ENCODE measurements at places on chromosomes 6 and 20. TPM values are rescaled to one million over a fixed set of nuclear protein-coding genes. Genes with fewer than 3 reads are reported as not detected.
A peak's percentile ranks its signal among the peaks of the same experiment; 100 is the strongest.

DNA sequence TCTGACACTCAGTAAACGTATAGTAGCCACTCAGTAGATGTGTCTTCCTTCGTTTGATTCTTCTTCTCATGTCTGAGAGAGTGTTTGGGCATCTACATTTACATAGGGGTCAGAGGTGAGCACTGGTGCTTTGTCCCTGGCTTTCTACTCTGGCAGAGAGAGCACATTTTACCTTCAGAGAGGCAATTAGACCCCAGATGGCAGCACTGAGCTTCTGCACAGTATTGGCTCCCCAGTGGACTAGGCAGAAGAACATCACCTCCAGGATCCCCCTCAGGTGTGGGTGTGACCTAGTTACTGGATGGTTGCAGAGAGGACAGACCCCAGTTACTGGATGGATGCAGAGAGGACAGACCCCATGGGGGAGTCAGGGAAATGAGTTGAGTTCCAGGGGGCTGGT, 327.2 kb downstream of the DHX35 start:
- H3K4me3 ChIP-seq = no peak overlapping the region
- H3K4me1 ChIP-seq = peaks cover 4% of the 10 kb centered on the region
- H3K27ac ChIP-seq = no peak overlapping the region

GRCh38 chr6:41072836-41073202, at the start of gene NFYA:
Gene NFYA (plus strand): TSS chr6:41072974. CDS start chr6:41079090, 6,116 bp downstream.
- no peak for DNase-seq
- peak within 1 kb of the TSS; percentile 98 for H3K27ac ChIP-seq
- no peaks in the 10 kb centered on the region for H3K27me3 ChIP-seq
- peak within 1 kb of the TSS; percentile 94 for H3K4me3 ChIP-seq
- peaks cover 23% of the 10 kb centered on the region for H3K4me1 ChIP-seq

DNA sequence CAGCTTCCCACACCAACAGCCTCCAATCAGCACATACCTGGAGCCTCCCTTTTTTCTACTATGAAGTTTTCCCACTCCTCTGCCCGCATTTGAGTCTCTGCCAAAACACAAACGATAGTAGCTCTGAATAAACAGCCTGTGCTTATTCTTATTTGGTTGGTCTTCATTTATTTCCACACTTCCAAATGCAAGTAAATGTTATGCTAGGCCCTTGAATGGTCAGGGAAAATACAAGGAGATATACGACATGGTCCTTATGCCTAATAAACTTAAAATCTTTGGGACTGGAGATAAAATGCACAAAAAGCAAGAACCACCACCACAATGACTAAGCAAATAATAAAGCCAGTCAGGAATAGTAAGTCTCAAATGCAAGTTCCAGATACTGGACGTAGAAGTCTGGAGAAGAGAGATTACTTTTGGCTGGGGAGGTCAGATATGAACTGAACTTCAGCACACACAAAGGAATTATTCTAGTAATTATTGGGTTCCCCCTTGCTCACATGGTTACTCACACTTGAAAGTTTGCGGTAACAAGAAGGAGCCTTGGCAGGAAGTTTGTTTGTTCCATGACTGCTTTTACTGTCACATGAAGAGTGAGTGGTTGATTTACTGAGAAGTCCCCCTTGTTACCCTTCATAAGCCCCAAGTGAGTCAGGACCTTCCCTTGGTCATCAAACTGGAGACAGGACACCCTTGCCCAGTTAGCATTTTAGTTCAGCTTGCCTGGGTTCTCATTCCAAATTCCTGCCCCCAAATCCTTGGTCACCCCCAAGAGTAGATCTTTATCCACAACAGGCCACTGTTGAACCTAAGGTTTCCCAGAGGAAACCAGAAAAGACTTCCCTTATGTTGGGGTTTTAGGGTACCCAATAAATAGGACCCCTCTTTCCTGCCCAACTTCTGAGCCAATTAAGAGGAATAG, 511.2 kb upstream of the JARID2 start:
- H3K36me3 ChIP-seq = peaks cover 28% of the 10 kb centered on the region
- H3K4me1 ChIP-seq = peaks cover 76% of the 10 kb centered on the region
- H3K27ac ChIP-seq = peak overlapping the region; percentile 94
- DNase-seq = peak; percentile 79
- no peaks in the 10 kb centered on the region for H3K27me3 ChIP-seq

DNA sequence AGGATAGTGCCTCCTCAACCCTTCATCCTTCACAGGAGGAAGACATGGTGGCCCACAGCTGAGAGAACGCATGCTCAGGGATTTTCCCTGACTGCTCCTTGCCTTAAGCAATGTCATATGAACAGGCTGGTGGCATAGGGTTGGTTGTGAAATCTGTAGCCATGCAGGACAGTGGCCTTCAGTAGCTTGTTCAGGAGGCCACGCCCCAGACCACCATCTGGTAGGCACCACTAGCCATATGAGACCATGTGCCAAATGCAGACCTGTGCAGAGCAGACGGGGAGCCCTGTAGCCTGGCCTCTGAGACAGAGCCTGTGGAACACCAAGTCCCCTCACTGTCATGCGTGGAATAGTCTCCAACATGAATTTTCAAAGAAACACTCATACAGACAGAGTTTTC, 76.5 kb downstream of the ADTRP start:
- no peak for DNase-seq
- no peaks in the 10 kb centered on the region for H3K27me3 ChIP-seq
- no peaks in the 10 kb centered on the region for H3K36me3 ChIP-seq
- no peaks in the 10 kb centered on the region for H3K4me1 ChIP-seq

GRCh38 chr6:72149715-72150114, 263.4 kb downstream of the RIMS1 start:
- no peaks in the 10 kb centered on the region for H3K36me3 ChIP-seq
- no peak overlapping the region for H3K27ac ChIP-seq
- H3K4me3 ChIP-seq = no peak overlapping the region
- no peak for DNase-seq

DNA sequence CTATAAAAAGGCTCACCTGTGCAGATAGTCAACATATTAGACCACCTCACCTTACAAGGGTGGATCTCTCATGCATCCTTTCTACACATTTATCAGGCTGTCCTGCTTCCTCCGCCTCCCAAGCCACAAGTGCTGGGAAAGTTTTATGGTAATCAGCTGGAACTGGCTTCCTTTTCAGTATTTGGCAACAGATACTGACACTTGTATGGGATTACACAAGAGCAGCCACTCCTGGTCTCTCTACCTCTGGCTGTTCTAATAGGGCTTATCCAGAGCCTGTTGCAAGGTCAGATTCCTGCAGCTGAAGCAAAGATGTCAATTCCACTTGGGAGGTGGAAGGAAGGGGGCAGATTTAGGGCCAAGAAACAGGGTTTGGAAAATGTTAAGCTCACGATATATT, 503 bp upstream of the GPLD1 start:
- H3K27me3 ChIP-seq = no peaks in the 10 kb centered on the region
- H3K36me3 ChIP-seq = no peaks in the 10 kb centered on the region
- no peak overlapping the region for H3K4me3 ChIP-seq
- no peak overlapping the region for H3K27ac ChIP-seq
- DNase-seq = no peak

DNA sequence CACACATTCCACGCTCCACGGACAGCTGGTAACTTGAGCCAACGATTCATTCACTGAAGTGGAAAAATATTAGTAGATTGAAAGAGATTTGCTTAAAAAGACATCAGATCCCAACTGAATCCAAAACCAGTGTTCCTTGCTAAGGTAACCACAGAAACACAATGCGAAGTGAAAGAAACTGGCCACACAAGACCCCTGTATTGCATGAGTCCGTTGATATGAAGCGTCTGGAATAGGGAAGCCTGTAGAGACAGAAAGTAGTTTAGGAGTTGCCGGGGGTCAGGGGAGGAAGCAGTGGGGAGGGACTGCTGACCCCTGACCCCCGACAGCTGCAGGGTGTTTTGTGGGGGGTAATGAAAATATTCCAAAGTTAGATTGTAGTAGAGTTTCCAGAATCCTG, 10.0 kb downstream of the PCK1 start:
- DNase-seq = no peak
- H3K27ac ChIP-seq = no peak overlapping the region
- H3K4me3 ChIP-seq = no peak overlapping the region
- no peaks in the 10 kb centered on the region for H3K36me3 ChIP-seq
- H3K4me1 ChIP-seq = no peaks in the 10 kb centered on the region
- H3K27me3 ChIP-seq = no peaks in the 10 kb centered on the region

DNA sequence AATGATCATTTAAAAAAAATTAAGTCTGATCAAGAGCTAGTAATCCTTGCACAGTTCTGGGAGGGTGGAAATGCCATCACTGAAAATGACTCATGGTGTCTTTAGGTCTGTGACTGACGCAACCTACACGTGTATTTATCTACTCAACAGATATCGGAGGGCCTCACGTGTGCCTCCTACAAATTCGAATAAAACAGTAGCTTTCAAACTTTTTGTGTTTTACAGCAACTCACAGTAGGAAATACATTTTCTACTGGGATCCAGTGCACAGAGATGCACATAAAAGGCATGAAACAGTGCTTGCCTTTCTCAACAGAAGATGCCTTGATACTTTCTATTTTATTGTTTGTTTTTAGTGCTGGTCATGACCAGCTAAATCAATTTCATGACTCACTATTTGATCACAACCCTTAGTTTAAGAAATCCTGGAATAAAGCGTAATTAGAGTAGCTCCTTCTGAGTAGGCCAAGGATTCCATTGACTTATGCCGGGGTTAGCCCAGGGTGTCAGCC, 210.0 kb upstream of the SNX9 start:
- DNase-seq = no peak
- no peak overlapping the region for H3K27ac ChIP-seq
- H3K4me1 ChIP-seq = peaks cover 9% of the 10 kb centered on the region
- no peaks in the 10 kb centered on the region for H3K27me3 ChIP-seq
- no peak overlapping the region for H3K4me3 ChIP-seq
- H3K36me3 ChIP-seq = no peaks in the 10 kb centered on the region

GRCh38 chr20:361561-361960, 14.7 kb downstream of the NRSN2 start:
- no peaks in the 10 kb centered on the region for H3K36me3 ChIP-seq
- H3K27me3 ChIP-seq = no peaks in the 10 kb centered on the region
- no peak overlapping the region for H3K27ac ChIP-seq
- no peak overlapping the region for H3K4me3 ChIP-seq
- peaks cover 15% of the 10 kb centered on the region for H3K4me1 ChIP-seq

DNA sequence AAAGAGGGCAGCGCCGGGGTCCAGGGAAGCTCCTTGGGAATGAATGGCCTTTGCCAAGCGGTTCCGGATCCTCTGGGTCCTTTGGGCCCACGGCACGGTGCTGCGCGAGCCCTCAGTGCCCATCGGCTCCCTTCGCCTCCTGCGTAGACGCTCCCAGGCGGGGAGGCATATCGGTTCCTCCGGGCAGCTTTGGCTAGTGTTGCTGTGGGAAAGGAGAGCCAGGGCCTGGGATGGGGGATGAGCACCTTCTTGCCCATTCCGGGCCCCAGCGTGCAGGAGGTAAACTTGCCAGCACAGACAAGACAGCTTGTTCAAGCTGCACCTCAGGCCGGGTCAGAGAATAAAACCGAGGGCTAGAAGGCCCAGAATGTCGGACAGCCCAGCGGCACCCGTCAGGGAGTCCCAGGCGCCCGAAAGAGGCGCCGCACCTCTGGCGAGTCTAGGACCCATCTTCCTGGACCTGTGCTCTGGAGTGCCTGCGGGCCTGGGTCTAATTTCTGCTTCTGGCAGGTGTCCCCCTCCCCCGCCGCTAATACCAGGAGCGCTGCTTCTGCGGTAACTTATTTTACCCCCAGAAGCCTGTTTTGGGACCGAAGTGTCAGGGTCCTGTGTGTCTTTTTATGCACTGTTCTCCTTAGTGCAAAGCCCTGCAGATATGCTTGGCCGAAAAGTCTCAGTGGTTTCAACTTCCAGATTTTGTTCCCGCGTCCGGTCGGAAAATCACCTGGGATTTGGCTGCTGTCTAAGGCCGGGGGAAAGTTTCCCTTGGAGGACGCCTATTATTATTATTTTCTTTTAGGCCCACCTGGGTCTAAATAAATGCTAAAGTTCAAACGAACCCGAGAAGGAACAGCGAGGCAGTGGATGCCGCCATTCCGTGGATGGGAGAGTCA, 1.7 kb upstream of the TFAP2C start:
- no peak for DNase-seq
- H3K4me3 ChIP-seq = no peak overlapping the region
- H3K27ac ChIP-seq = no peak overlapping the region
- no peaks in the 10 kb centered on the region for H3K36me3 ChIP-seq
- peaks cover 21% of the 10 kb centered on the region for H3K27me3 ChIP-seq

Gene IL17F
- total RNA-seq = 56.3 TPM
